ENCODE measurements at places on chromosomes 1 and 21. TPM values are rescaled to one million over a fixed set of nuclear protein-coding genes. Genes with fewer than 3 reads are reported as not detected.
A peak's percentile ranks its signal among the peaks of the same experiment; 100 is the strongest.

The TNFSF18 gene
- not detected for total RNA-seq

DNA sequence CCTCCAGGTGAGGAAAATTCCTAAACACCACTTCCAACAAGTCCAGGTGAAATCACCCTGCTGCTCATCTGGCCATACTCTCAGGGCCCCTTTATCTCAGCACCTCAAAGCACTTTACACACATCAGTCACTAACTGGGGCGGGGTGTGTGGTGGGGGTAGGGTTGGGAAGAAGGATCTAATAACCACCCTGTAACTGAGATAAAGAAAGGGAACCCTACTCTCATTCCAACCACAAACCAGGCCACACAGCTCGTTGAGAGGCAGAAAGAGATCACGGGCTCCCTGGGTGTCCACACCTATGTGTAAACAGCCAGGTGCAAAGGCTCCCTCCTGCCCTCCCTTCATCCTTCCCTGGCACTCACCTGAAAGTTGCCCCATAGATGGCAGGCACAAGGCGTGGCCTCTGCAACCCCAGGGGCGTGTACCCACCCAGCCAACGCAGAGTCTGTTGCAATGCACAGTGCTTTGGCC is 20.4 kb downstream of the GPR161 start:
- DNase-seq, result peak; percentile 36

- DNase-seq, result no peak
Observed at GRCh38 chr1:207504438-207504837, 8.5 kb downstream of the CR1 start.

GRCh38 chr21:43812957-43813655 is 23.7 kb downstream of the RRP1 start:
- DNase-seq, result no peak
